Ascending aorta (tissue), 2 donors: ENCODE measurements at places on chromosomes 4 and X. TPM values are rescaled to one million over a fixed set of nuclear protein-coding genes. Genes with fewer than 3 reads are reported as not detected.

The CPEB2 gene
- 30.4 TPM for total RNA-seq

The VCX2 gene
- total RNA-seq, result not detected

The MTMR1 gene
- 152 TPM for total RNA-seq

The UGT2B11 gene
- total RNA-seq, result not detected

The DMP1 gene
- total RNA-seq, result not detected

The HSFX2 gene
- total RNA-seq, result not detected

The THOC2 gene
- 33.5 TPM for total RNA-seq

The CXCL9 gene
- total RNA-seq, result 0.21 TPM

GRCh38 chr4:54783402-54784110 lies 125.8 kb downstream of the KIT start:
- H3K27me3 ChIP-seq, result no peaks in the 10 kb centered on the region
- no peaks in the 10 kb centered on the region for H3K36me3 ChIP-seq
- H3K4me3 ChIP-seq, result no peak overlapping the region
- H3K27ac ChIP-seq, result peak overlapping the region; percentile 83

DNA sequence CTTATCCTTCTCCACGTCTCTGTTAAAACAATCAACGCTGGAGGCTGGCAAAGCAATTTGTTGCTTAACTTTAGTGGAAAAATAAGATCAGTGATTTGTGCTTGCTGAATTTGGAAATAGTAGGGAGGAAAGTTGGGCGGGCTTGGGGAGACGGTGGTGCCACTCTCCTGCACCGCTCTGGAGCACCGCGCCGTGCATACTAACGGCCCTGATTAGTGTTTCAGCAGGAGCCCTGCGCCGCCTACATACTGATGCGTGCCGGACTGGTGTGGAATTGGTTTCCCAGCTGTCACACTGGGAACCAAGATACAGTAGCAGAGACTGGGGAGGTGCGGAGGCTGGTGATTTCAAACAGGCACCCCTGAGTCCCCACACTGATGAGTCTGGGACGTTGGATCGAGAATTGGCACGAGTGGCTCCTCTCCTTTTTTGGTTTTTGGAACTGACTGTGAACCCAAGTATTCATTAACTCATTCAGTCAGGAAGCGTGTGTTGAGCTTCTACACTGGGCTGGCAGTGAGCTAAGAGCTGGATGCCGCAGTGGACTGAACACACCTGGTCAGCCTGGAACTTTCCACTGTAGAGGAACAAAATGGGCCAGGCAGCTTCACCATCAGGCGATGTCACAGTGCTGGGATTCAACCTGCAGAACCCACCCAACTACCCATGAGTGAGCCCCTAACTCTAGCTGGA lies 29.0 kb upstream of the PSAPL1 start:
- H3K4me3 ChIP-seq, result no peak overlapping the region
- no peaks in the 10 kb centered on the region for H3K27me3 ChIP-seq
- no peak overlapping the region for H3K27ac ChIP-seq
- H3K36me3 ChIP-seq, result no peaks in the 10 kb centered on the region

- no peak overlapping the region for H3K27ac ChIP-seq
- H3K4me1 ChIP-seq, result no peaks in the 10 kb centered on the region
- no peak for DNase-seq
- H3K27me3 ChIP-seq, result no peaks in the 10 kb centered on the region
Observed at GRCh38 chr4:145540235-145540634, 58.6 kb downstream of the SMAD1 start.

DNA sequence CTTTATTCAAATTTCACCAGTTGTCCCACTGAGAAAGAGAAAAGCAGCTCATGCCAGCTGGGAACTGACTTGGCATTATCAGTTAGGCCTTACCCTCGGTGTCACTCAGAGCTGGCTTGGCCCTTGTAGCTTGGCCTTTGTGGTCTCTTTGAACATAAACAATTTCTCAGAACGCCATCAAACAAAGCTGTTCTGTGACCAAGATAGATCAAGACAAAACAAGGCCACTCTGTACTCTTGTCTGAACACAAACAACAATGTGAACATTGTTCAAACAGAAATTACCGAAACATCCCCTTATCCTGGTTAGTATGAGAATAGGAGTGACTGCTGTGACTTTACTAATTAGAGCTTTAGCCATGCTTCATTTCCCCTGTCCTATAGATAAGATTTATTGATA lies 57.2 kb downstream of the DIPK2B start:
- no peaks in the 10 kb centered on the region for H3K36me3 ChIP-seq
- no peak for DNase-seq
- no peaks in the 10 kb centered on the region for H3K27me3 ChIP-seq
- no peak overlapping the region for H3K4me3 ChIP-seq
- no peak overlapping the region for H3K27ac ChIP-seq

- no peak overlapping the region for H3K27ac ChIP-seq
- no peak overlapping the region for H3K4me3 ChIP-seq
- no peaks in the 10 kb centered on the region for H3K27me3 ChIP-seq
Observed at GRCh38 chrX:38824176-38824575, 22.9 kb downstream of the MID1IP1 start.

GRCh38 chr4:169652535-169652934 lies 32.2 kb downstream of the CLCN3 start:
- H3K27me3 ChIP-seq, result no peaks in the 10 kb centered on the region
- no peaks in the 10 kb centered on the region for H3K36me3 ChIP-seq
- H3K27ac ChIP-seq, result no peak overlapping the region
- H3K4me1 ChIP-seq, result peaks cover 4% of the 10 kb centered on the region
- no peak overlapping the region for H3K4me3 ChIP-seq

DNA sequence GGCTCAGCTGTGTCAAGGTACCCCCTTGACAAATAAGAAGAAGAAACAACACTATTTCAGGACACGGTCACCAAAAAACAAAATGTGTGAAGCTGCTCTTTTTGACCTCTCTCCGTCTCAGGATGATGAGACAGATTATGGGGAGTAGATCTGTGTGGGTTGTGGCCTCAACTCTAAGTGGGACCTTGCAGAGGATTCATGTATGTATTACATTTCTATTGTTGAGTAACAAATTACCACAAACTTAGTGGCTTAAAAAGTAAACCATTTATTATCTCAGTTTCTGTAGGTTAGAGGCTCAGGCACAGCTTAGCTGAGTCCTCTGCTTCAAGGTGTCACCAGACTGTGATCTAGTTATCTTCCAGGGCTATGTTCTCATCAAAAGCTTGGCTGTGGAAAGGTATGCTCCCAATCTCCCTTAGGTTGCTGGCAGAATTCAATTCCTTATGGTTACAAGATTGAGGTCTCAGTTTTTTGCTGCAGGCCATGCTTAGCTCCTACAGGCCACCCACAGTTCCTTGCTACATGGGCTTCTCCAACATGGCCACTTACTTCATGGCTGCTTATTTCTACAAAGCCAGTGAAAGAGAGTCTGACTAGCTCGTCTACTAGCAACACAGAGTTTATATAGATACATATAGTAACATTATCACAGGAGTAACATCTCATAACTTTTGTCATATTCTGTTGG lies 28.1 kb downstream of the DGKK start:
- H3K4me1 ChIP-seq, result no peaks in the 10 kb centered on the region
- no peaks in the 10 kb centered on the region for H3K27me3 ChIP-seq
- H3K27ac ChIP-seq, result no peak overlapping the region
- no peak overlapping the region for H3K4me3 ChIP-seq
- DNase-seq, result no peak
- H3K36me3 ChIP-seq, result no peaks in the 10 kb centered on the region

GRCh38 chr4:103443324-103443723 lies 245.2 kb upstream of the CENPE start:
- no peak overlapping the region for H3K4me3 ChIP-seq
- H3K27ac ChIP-seq, result no peak overlapping the region
- no peaks in the 10 kb centered on the region for H3K4me1 ChIP-seq
- DNase-seq, result no peak
- no peaks in the 10 kb centered on the region for H3K27me3 ChIP-seq
- H3K36me3 ChIP-seq, result no peaks in the 10 kb centered on the region

GRCh38 chrX:102712981-102713625 lies 855 bp downstream of the GPRASP2 start:
- no peaks in the 10 kb centered on the region for H3K27me3 ChIP-seq
- no peaks in the 10 kb centered on the region for H3K36me3 ChIP-seq
- peak overlapping the region; percentile 56 for H3K4me3 ChIP-seq

GRCh38 chr4:24809376-24809775 lies 14.0 kb downstream of the SOD3 start:
- DNase-seq, result no peak

GRCh38 chrX:30612250-30612655 lies 34.7 kb upstream of the TASL start:
- H3K36me3 ChIP-seq, result no peaks in the 10 kb centered on the region
- H3K4me1 ChIP-seq, result no peaks in the 10 kb centered on the region
- no peak overlapping the region for H3K27ac ChIP-seq
- H3K4me3 ChIP-seq, result no peak overlapping the region
- DNase-seq, result no peak

- H3K4me3 ChIP-seq, result no peak overlapping the region
- no peaks in the 10 kb centered on the region for H3K27me3 ChIP-seq
- H3K27ac ChIP-seq, result no peak overlapping the region
- no peaks in the 10 kb centered on the region for H3K36me3 ChIP-seq
- DNase-seq, result no peak
- no peaks in the 10 kb centered on the region for H3K4me1 ChIP-seq
Observed at GRCh38 chr4:134636338-134637051, 434.9 kb upstream of the PABPC4L start.

DNA sequence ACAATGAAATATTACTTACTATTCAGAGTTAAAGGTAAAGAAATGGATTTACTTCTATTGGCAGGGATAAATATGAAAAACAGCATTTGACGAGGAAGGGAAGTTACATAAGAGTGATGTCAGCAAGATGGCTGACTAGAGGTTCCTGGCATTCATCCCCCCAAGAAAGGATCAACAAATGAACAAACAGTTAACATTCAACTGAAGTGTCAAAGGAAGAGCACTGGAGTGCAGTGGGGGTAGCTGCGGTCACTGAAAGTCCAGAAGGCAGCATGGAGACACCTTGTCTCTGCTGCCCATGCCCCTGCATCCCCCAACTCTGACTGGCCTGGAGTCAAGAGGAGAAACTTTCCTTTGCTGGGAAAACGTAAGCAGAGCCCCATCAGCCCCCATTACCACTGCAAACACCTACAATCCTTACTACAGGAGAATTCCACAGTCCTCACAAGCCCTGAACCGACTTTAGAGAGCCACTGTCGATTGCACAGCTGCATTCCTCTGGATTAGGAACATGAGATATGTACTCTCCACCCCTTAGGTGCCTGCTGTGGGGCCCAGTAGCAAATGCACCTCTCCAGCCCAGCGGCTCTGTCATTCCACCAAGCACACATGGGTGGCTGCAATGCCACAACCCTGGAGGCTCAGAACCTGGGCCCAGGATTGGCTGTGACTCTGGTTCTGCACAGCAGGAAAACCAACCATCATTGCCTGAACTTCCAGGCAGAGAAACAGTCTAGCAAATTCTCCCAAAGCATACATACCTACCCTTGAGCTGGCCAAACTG lies 79.5 kb downstream of the CBR4 start:
- no peak overlapping the region for H3K27ac ChIP-seq
- no peaks in the 10 kb centered on the region for H3K27me3 ChIP-seq
- H3K4me1 ChIP-seq, result no peaks in the 10 kb centered on the region
- H3K36me3 ChIP-seq, result peaks cover 55% of the 10 kb centered on the region

GRCh38 chr4:3186609-3187008 lies 62.4 kb upstream of the MSANTD1 start:
- peaks cover 86% of the 10 kb centered on the region for H3K36me3 ChIP-seq
- no peak overlapping the region for H3K27ac ChIP-seq
- no peaks in the 10 kb centered on the region for H3K27me3 ChIP-seq
- no peak for DNase-seq
- H3K4me3 ChIP-seq, result no peak overlapping the region
- no peaks in the 10 kb centered on the region for H3K4me1 ChIP-seq

DNA sequence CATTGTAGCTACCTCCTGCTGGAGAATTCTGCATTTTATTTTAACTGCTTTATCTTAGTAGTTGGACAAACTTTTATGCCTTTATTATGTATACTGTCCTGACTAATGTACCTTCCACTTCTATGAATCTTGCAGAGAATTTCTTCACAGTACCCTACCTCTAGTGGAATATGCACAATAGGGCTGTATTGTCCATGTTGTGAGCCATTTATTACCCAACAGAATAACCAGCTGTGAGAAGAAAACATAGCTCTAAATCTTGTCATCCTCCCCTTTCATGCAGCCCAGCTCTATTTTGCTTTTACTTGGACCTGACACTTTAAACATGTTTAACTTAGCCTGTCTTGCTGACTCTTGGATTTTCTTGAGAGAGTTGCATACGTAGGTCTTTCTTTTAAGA lies 56.2 kb downstream of the MCUB start:
- no peaks in the 10 kb centered on the region for H3K36me3 ChIP-seq
- no peaks in the 10 kb centered on the region for H3K27me3 ChIP-seq
- DNase-seq, result no peak
- H3K4me1 ChIP-seq, result no peaks in the 10 kb centered on the region
- H3K4me3 ChIP-seq, result no peak overlapping the region

DNA sequence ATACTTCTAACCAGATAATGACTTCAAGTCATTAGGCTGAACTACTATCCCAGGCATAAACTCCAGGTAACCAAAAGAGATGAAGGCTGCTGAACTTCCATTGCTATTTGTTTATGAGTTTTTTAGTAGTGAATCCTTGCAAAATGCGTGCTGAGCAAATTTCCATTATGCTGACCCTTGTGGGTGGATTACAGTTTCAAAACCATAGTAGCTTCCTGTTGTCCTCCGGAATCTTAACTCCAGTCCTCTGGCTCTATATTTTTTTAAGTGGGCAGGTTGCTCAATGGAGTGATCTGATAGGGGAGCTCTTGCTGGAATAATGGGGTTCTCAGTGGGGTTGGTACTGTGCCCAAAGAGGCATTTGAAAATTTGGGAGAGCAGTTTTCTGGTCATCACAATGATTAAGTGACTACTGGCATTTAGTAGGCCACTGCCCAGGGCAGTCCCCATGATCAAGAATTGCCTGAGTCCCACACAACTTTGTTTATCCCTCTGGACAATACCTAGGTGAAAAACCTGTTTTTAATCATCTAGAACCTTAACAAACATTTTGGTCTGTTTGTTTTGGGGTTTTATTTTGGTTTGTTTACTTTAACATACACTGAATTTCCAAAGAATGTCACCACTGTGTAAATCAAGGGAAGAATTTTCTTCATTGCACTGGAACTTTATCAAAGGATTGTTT lies 302.3 kb upstream of the GATB start:
- H3K4me3 ChIP-seq, result no peak overlapping the region
- H3K36me3 ChIP-seq, result no peaks in the 10 kb centered on the region
